ENCODE measurements at places on chromosomes 1 and 21. TPM values are rescaled to one million over a fixed set of nuclear protein-coding genes. Genes with fewer than 3 reads are reported as not detected.

Gene CLDN19
- total RNA-seq = 0.05 TPM

Gene ACBD6
- total RNA-seq = 48.8 TPM

Gene EVI5
- 25.5 TPM for total RNA-seq

DNA sequence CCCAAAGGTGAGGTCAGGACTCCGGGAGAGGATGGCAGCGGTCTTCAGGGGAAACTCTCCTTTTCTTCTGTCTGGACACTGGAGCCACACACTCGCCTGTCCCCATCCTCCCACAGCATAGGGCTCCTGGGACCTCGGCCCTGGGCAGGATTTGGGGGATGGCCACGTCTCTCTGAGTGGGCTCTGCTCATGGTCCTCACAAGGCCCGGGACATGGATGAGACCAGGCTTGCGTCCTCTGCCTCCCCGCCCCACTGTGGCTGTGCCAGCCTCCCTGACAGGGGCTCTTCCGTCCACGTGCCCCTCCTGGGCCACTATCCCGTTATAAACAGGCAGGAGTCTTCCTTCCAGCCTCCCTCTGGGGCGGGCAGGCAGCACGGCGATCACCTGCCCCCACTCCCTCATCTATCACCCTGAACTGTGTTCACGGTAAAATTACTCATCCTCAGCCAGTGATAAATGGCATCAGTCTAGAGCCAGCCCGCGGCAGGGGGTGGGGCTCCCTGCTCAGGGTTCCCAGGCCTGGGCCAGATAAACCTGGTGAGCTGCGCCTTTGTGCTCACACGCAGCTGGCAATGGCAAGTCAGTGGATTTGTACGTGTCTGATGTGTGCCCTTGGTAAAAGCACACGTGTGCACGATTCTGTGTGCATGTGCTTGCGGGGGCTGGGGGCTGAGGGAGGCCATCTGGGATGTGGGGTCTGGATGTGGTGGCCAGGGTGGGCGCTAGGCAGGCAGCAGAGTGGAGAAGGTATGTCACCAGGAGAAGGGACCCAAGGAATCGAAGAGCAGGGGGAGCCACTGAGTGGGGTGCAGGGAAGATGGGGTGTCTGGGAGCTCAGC, 12.6 kb upstream of the SAMD11 start:
- DNase-seq = no peak

DNA sequence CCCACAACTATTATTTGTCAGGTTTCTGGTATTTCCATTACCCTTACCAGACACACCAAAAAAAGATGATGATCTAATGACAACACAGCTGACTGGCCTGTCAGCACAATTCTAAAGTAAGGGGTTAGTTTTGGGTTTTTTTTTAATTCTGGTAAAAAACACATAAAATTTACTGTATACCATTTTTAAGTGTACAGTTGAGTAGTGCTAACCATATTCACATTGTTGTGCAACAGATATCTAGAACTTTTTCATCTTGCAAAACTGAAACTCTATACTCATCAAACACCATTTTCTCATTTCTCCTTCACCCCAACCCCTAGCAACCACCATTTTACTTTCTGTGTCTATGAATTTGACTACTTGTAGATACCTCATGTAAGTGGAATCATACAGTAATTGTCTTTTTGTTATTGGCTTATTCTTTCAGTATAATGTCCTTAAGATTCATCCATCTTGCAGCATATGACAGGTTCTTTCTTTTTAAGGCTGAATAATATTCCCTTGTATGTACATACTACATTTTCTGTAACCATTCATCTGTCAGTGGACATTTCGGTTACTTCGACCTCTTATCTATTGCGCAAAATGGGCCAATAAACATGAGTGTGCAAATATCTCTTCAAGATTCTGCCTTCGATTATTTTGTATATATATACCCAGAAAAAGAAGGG, 29.8 kb downstream of the ARNT start:
- no peak for DNase-seq

GRCh38 chr1:203170625-203171330, 4.8 kb downstream of the MYBPH start:
- DNase-seq = no peak

GRCh38 chr1:246782120-246782900, 58.1 kb downstream of the SCCPDH start:
- DNase-seq = peak; percentile 22

- peak; percentile 19 for DNase-seq
These were observed 213.4 kb downstream of the USP25 start for GRCh38 chr21:15943009-15943666.

- no peak for DNase-seq
These were observed 128.4 kb downstream of the CYYR1 start for GRCh38 chr21:26444646-26445045.

GRCh38 chr1:195763907-195764374, 844.3 kb downstream of the KCNT2 start:
- no peak for DNase-seq

DNA sequence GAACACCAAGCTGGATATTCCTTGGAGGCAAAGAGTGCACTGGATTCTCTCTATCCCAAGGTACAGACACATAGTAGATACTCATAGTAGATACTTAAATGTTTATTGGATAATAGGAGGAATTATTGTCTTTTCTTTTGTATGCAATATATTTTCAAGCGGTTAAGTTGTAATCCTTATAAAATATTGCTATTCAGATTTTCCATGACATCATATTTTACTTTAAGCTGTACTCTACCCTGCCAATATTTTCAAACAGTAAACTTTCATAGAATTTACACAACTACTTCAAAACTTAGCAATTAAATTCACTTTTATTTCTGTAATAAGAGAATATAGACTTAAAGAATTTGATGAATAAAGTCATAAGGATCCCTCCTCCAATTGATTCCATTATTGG, 546.5 kb upstream of the CAMK1G start:
- DNase-seq = no peak

DNA sequence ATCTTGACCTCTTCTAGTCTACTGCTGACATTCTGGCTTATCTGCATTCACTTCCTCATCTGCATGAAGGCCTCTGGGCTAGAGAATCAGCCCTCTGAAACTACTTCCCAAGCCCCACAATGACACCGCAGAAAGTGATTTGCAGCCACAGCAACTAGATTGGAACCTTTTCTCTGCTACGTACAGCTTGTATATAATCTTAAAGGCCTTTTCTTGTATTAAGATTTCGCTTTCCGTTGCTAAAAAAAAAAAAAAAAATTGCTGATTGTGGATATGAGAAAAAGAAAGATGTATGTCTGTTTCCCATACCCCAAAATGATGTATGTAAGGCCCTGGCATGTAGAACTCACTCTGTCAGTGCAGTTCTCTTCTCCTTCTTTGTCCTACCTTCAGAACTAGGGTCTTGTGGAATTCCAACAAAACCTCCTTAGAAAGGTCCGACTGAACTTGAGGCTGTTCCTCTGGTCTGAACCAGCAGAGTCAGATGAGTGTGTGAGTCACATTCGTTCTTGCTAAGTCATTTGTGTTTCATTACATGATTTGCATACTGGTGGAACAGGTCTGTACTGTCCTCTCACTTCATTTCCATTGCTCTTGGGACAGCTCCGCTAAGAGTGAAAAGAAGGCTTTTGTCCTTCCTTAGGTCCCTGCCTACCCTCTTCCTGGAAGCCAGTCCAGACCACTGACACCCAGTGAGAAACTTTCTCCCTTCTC, 62.7 kb downstream of the PLPP3 start:
- DNase-seq = peak; percentile 61
